Thoracic aorta (tissue), 2 donors: ENCODE measurements at places on chromosomes 13 and 19.

DNA sequence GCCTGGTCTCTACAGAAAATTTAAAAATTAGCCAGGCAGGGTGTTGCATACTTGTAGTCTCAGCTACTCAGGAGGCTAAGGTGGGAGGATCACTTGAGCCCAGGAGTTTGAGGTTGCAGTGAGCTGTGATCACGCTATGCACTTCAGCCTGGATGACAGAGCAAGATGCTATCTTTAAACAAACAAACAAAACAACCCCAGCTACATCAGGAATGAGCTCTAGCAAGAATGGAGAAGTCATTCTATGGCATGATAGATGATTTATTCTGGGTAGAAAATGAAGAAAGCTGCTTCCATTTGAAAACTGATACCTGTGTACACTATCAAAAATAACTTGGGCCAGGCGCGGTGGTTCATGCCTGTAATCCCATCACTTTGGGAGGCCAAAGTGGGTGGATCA is 15.8 kb upstream of the SHISA2 start:
- DNase-seq: no peak

DNA sequence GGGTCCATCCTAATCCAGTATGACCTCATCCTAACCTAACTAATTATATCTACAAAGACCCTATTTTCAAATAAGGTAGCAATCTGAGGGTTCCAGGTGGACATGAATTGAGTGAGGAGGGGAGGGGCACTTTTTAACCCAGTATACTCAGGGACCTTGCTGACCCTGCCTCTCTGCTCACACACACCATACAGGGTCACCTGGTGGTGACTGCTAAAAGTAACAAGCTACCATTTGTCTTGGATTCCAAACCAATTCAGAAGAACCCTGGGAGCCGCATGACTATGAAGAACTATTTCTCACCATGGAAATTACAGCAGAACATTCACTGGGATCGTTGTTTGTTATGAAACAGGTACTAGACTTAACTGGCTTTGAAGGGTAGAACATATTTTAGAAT is 151.9 kb downstream of the LACC1 start:
- no peak for DNase-seq

DNA sequence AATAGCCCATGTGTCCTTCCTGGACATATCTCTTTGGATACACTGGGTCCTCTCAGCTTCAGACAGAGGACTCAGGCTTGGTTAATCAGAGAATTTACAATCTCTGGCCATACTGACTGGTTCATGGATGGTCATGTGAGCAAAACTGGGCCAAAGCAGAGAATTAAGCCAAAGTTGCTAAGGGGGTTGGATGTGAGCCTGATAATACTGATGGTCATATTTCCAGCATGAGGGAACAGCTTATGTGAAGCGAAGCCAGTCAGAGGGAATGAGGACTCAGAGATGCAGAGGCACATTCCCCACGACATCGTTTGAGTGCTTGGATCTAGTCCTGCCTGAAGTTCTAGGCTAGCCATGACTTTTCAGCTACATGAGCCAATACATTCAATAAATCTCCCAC is 22.0 kb upstream of the LRRC4B start:
- DNase-seq: no peak

- no peak for DNase-seq
These were observed 95.9 kb downstream of the AKAP11 start for GRCh38 chr13:42367831-42368230.

- no peak for DNase-seq
These were observed 114.2 kb downstream of the NUFIP1 start for GRCh38 chr13:44874886-44875630.

GRCh38 chr19:18467978-18468377 is 30.0 kb upstream of the ISYNA1 start:
- no peak for DNase-seq

DNA sequence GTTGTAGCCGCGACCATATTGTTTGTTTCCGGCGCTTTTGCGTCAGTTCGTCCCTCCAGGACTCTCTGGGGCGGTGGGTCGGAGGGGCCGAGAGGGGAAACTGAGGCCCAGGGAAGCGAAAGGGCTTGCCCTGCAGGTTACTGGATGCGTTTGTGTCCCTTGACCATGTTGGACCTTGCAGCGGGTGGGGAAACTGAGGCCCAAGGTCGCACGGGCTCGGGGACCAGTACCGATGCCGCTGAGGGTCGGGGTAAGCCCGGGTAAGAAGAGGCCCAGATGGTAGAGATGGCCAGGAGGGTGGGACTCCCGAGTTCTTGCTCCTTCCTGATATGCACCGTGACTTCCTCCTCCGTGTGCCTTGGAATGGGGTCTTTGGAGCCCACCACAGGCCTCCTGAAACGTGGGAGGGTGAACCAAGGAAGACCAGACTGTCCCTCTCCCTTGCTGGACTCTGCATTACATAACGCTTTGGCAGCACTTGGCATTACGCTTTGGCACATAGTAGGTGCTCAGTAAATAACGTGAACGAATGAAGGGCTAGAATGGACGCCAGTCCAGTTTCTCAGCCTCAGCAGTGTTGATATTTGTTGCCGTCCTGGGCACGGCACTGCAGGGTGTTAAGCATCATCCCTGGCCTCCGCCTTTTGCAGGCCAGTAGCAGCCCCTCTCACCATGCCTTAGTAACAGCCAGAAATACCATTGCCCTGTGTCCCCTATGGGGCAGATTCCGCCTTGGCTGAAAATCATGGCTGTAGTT is 743 bp downstream of the CHAF1A start:
- DNase-seq: no peak

- DNase-seq: no peak
These were observed 76.5 kb upstream of the RNF113B start for GRCh38 chr13:98253526-98253925.

- DNase-seq: no peak
These were observed 167.4 kb downstream of the KDM4B start for GRCh38 chr19:5136073-5136855.

GRCh38 chr13:57799624-57800023 is 168.1 kb downstream of the PCDH17 start:
- DNase-seq: no peak

- no peak for DNase-seq
These were observed 154.7 kb downstream of the KDM4B start for GRCh38 chr19:5123646-5124045.

- no peak for DNase-seq
These were observed 313.3 kb downstream of the ZNF536 start for GRCh38 chr19:30685426-30686000.

DNA sequence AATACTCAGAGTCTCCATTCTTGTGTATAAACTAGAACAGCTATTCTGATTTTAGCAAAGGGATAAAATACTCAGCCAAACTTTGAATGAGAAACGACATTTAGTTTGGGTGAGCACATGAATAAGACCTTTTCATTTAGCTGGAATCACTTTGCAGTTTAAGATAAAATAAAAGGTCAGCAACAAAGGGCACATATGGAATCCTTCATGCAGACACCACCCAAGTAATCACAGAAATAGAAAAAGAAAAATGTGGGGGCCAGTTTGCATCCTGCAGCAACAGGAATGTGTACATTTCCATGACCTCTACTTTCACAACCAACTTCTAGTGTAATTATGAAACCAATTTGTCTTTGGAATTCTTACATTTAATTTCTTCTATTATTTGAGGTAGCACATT is 1637.4 kb downstream of the PCDH9 start:
- DNase-seq: no peak

DNA sequence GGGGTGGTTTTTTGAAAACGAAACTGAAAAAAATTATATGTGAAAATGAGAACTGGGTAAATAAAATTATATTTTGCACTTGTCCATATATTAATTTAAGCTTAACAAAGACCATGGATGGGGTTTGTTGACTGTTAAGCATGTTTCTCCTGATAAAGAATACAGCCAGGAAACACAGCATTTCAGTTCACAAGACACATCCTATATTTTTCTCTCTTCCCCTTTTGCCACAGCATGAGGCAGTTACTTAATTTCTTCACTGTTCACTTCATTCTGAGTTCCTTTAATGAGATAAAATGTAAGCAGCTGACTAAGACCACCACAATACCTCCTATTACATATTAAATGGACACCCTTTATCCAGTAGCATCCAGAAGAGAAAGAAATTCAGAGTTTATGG is 64.0 kb downstream of the RXFP2 start:
- DNase-seq: no peak

DNA sequence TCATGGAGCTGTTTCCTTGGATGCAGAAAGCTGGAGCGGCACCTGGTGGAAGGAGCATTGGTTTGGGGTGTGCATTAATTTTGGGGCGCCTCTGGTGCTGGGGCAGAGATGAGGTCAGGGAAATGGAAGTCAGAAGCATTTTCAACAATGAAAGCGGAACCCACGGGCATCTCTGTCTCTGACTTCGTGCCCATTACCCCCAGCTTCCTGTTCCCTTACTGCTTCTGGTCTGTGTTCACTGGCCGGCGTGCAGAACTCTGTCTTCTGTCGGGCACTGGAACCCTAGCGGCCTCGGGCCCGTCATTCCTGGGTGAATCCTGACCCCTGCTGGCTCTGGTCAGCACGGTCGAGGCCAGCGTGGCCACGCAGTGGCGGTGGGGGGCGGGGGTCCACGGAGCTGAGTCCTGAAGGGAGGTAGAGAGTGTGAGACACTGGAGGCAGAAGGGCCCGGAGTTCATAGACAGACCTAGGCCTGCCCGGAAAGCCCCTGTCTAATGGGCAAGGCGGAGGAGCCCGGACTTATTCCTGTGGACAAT is 7.9 kb upstream of the LINGO3 start:
- no peak for DNase-seq

DNA sequence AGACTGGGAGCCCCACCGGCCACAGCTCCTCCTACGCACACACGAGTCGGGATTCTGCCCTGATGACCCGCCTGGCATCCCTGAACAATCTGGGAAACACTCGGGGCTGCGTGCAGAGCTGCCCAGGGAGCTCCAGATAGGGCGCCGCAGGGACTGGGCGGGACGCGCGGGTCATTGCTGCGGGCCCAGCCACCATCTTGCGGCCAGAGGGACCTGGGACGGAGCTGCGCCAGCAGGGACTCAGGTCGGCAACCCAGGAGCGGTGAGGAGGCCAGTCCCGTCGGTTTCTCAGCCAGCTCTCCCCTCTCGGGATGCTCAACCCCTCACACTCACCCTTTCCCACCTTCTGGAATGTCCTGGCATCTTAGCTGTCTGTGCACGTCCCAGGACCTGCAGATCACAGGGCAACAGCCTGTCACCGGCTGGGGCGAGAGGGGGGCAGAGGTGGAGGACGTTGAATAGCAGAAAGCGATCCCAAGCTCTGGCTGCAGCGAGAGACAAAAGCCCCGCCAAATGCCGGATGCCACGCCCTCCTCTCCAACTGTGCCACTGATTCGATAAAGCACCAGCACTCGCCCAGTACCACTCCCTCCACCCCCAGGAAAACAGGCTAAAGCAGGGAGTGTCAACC is 20.4 kb upstream of the ZNF91 start:
- DNase-seq: no peak

GRCh38 chr19:16066611-16067104 is 9.6 kb upstream of the TPM4 start:
- no peak for DNase-seq

GRCh38 chr19:50486823-50487515 is 10.3 kb upstream of the GARIN5A start:
- DNase-seq: no peak

GRCh38 chr19:54151362-54152035 is 8.0 kb downstream of the LENG1 start:
- DNase-seq: no peak

DNA sequence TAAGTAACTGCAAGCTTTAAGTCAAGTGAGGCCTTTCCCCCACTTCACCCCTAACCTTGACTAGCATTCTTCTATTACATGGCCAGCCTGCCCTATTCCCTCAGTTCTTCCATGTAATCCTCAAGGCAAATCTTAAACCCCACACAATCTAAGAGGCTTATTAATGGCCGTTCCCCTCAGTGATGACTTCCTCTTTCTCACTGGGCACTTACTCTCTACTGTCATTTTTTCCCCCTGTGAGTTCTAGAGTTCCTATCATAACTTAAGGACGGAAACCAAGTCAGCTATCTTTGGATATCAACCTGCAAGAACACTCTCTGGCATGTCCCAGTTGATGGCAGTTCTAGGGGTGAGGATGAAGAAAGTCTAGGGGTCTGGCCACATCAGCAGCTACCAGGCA is 131.2 kb downstream of the DCLK1 start:
- DNase-seq: no peak

GRCh38 chr19:12872941-12873890 is 8.0 kb downstream of the DNASE2 start:
- DNase-seq: no peak

DNA sequence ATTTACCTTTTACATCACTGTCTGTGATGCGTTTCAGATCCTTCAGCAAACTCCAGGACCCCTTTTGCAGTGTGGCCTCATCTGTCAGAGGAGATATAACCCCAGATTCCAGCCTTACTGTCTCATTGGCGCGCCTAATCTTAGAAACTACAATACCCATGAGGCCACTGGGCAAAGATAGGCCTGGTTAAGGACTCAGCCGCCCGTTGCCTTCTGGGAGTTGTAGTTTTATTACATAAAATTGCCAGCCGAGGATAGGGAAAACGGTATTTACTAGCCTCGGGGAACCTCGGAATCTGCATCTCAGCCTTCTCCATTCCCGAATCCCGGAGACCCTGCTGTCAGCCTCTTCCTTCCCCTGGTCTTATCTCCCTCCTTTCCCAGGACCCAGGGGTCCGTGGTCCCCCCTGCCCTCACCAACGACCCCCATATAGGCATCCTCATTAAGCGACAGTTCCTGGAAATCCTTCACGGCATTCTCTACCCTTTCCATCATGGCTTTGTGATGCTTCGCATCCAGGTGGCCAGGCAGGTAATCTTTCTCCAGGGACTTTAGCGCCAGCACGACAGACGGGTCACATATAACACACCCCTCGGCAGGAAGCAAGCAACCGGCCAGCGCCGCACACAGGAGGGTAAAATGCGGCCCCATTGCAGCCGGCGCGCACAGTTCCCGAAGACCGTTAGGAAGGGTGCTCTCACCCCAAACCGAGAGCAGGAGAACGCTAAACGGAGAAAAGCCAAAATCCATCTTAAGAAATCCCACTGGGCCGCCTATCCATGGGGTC is 1.3 kb downstream of the IZUMO1 start:
- DNase-seq: no peak

DNA sequence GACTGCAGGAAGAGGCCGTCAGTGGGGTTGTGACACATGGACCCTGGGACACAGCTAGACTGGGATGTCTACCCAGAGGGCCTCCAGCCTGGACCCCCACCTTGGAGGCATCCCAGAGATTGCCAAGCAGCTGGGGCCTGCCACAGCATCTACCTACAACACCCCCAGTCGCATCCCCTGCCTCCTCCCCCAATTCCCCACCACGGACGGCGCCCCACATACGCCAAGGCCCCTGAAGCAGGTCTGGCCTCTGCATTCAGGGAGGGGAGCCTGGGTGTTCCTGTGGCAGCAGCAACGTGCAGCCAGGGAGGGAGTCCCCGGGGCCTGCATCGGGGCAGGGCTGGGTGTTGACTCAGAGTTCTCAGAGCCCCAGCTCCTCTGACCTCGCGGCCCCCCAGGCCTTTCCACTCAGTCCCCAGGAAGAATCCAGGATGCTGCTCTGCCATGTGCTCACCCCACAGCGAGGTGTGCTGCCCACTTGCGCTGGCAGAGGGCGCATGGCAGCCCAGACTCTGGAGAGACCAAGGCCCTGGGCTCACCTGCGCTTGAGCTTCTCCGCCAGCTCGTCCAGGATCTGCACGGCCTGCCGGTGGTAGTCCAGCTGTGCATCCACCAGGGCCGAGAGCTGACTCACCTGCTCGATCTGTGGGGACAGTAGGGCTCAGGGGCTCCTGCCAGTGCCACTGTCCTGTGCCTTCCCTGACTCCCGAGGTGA is 19.6 kb downstream of the MPND start:
- DNase-seq: no peak
